Lung (tissue), 17 donors: ENCODE measurements at places on chromosomes 4 and X. TPM values are rescaled to one million over a fixed set of nuclear protein-coding genes. Genes with fewer than 3 reads are reported as not detected.

GRCh38 chr4:101309925-101310324 lies 37.4 kb downstream of the PPP3CA start:
- H3K4me1 ChIP-seq, result peaks cover 4% of the 10 kb centered on the region
- H3K27me3 ChIP-seq, result no peaks in the 10 kb centered on the region
- no peak for DNase-seq
- H3K4me3 ChIP-seq, result no peak overlapping the region

GRCh38 chr4:76594173-76594572 lies 159.1 kb downstream of the SHROOM3 start:
- peak overlapping the region; percentile 3 for H3K27ac ChIP-seq
- H3K27me3 ChIP-seq, result no peaks in the 10 kb centered on the region
- no peaks in the 10 kb centered on the region for H3K36me3 ChIP-seq
- H3K4me1 ChIP-seq, result peaks cover 4% of the 10 kb centered on the region
- no peak overlapping the region for H3K4me3 ChIP-seq

DNA sequence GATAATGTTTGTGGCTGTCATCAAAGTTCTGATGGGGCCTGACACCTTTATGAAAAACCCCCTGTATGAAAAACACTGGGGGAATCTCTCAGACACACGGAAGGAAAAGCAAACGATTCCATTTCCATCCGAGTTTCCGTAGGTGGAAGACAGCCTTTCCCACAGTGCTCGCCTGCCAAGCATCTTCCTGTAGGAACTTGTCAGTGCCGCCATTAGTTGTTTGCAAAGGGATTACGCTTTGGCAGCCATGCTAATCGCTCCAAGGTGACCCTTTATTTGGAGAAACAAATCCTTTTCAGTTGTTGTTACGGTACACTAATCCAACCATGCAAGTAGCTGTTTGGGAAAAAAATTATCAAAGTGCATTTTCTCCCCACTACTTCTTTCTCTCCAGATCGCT lies 44.4 kb upstream of the STOX2 start:
- H3K36me3 ChIP-seq, result no peaks in the 10 kb centered on the region
- no peak overlapping the region for H3K4me3 ChIP-seq
- no peaks in the 10 kb centered on the region for H3K4me1 ChIP-seq
- DNase-seq, result no peak

GRCh38 chr4:26308568-26308967 lies 12.2 kb upstream of the RBPJ start:
- H3K27ac ChIP-seq, result no peak overlapping the region
- DNase-seq, result no peak
- no peaks in the 10 kb centered on the region for H3K4me1 ChIP-seq
- no peaks in the 10 kb centered on the region for H3K27me3 ChIP-seq
- no peak overlapping the region for H3K4me3 ChIP-seq

DNA sequence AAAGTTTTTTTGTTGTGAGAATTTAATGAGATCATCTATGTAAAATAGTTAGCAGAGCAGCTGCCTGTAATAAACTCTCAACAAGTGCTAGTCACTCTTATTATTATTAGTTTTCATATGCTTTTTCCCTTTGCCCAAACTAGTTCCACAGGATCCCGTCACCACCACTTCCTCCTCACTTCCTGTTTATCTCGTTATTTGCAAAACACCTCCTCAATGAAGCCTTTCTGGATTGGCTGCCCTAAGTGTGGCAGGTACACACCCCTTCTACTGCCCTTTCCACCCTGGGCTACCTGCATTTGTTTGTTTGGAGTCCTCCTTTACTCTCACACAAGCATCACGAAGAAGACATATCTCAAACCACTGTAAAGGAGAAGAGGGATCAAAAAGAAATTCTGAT lies 54.4 kb upstream of the KLF3 start:
- H3K4me3 ChIP-seq, result no peak overlapping the region
- peaks cover 40% of the 10 kb centered on the region for H3K4me1 ChIP-seq
- DNase-seq, result no peak
- no peaks in the 10 kb centered on the region for H3K36me3 ChIP-seq
- H3K27me3 ChIP-seq, result no peaks in the 10 kb centered on the region

GRCh38 chrX:14030174-14030530 lies 460 bp upstream of the GEMIN8 start:
- H3K27ac ChIP-seq, result peak overlapping the region; percentile 92
- DNase-seq, result no peak
- H3K4me1 ChIP-seq, result peaks cover 3% of the 10 kb centered on the region
- peak overlapping the region; percentile 75 for H3K4me3 ChIP-seq
- H3K36me3 ChIP-seq, result no peaks in the 10 kb centered on the region

- DNase-seq, result no peak
- H3K4me3 ChIP-seq, result no peak overlapping the region
- H3K4me1 ChIP-seq, result peaks cover 2% of the 10 kb centered on the region
- H3K36me3 ChIP-seq, result no peaks in the 10 kb centered on the region
- no peak overlapping the region for H3K27ac ChIP-seq
- H3K27me3 ChIP-seq, result no peaks in the 10 kb centered on the region
Observed at GRCh38 chr4:88962396-88962795, 94.6 kb downstream of the FAM13A start.

GRCh38 chr4:167868163-167868562 lies 224.2 kb upstream of the ANXA10 start:
- no peaks in the 10 kb centered on the region for H3K36me3 ChIP-seq
- DNase-seq, result no peak
- no peaks in the 10 kb centered on the region for H3K4me1 ChIP-seq

GRCh38 chr4:102420563-102421398 lies 75.5 kb upstream of the SLC39A8 start:
- no peaks in the 10 kb centered on the region for H3K36me3 ChIP-seq
- peak; percentile 47 for DNase-seq
- H3K4me3 ChIP-seq, result no peak overlapping the region
- H3K4me1 ChIP-seq, result no peaks in the 10 kb centered on the region
- H3K27ac ChIP-seq, result no peak overlapping the region

DNA sequence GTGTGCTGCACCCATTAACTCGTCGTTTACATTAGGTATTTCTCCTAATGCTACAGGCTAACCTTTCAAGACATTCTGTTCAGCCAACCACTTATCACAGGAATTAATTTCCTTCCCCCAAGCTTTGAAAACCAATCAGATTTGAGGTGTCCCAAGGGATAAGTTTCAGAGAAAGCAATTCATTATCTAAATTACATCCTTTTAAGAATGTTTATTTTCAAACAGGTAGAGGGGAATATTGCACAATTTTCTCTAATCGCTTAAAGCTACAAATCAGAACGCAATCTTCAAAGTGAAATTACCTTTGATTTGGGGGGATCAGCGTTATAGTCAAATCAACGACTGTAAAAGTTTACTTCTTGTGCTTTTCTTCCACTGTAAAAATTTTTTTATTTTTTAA lies 1.6 kb downstream of the CLOCK start:
- H3K27ac ChIP-seq, result no peak overlapping the region
- no peaks in the 10 kb centered on the region for H3K27me3 ChIP-seq
- H3K4me1 ChIP-seq, result no peaks in the 10 kb centered on the region
- no peaks in the 10 kb centered on the region for H3K36me3 ChIP-seq

DNA sequence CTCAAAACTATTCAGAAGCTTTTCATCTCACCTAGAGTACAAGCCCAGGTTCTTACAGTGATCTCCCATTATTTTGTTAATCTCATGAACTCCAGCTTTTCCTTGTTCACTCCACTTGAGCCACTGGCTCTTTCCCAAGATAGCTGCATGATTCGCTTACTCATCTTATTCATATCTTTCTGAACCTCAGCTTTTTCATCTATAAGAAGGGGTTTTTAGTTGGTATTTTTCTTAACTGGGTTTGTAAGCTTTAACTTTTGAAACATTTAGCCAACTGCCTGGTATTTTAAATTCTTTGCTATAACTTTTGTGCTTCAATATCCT lies 24.0 kb downstream of the GIMD1 start:
- no peaks in the 10 kb centered on the region for H3K27me3 ChIP-seq
- no peak overlapping the region for H3K4me3 ChIP-seq
- H3K27ac ChIP-seq, result no peak overlapping the region
- peaks cover 16% of the 10 kb centered on the region for H3K36me3 ChIP-seq
- H3K4me1 ChIP-seq, result peaks cover 6% of the 10 kb centered on the region

GRCh38 chr4:77586951-77587383 lies 18.7 kb upstream of the CXCL13 start:
- no peaks in the 10 kb centered on the region for H3K36me3 ChIP-seq
- no peaks in the 10 kb centered on the region for H3K4me1 ChIP-seq
- H3K27me3 ChIP-seq, result no peaks in the 10 kb centered on the region
- no peak overlapping the region for H3K4me3 ChIP-seq
- no peak overlapping the region for H3K27ac ChIP-seq
- no peak for DNase-seq

GRCh38 chr4:38302910-38303309 lies 342.7 kb downstream of the PTTG2 start:
- no peaks in the 10 kb centered on the region for H3K4me1 ChIP-seq
- no peak for DNase-seq
- no peaks in the 10 kb centered on the region for H3K36me3 ChIP-seq
- H3K4me3 ChIP-seq, result no peak overlapping the region
- H3K27ac ChIP-seq, result no peak overlapping the region
- H3K27me3 ChIP-seq, result no peaks in the 10 kb centered on the region

DNA sequence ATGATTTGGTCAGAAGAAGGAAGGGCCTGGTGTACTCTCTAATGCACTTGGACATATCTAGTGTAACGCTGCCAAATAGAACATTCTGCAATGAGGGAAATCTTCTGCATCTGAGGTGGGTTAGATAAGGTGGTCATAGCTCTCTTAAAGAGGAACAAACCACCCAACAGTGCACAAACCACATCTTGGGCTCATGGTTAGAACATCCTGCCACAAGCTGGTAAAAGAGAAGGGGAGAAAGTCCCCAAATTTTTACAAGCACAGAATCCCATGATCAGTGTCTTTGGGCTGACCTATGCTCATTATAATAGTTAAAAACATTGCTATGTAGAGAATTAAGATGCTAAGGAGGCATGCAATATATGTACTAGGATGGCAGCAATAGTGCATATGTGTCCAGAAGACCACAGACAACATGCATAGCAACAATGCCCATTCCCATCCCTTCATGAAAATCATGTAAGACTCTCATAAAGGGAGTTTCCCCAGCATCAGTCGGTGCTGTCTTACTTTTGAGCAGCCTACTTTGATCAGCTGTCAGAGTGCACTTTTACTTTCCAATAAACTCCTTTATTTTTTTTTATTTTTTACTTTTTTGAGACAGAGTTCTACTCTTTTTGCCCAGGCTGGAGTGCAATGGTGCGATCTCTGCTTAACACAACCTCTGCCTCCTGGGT lies 99.7 kb upstream of the SLC7A11 start:
- H3K36me3 ChIP-seq, result no peaks in the 10 kb centered on the region
- H3K27me3 ChIP-seq, result no peaks in the 10 kb centered on the region
- H3K4me1 ChIP-seq, result no peaks in the 10 kb centered on the region
- DNase-seq, result no peak
- no peak overlapping the region for H3K4me3 ChIP-seq
- no peak overlapping the region for H3K27ac ChIP-seq

Gene CXorf49
- total RNA-seq, result not detected

Gene ADGRG4
- total RNA-seq, result 0.06 TPM

Gene SPATA4
- total RNA-seq, result 4.1 TPM

Gene ZFP92
- total RNA-seq, result 1.5 TPM
